ENCODE measurements at places on chromosomes 3 and 15. TPM values are rescaled to one million over a fixed set of nuclear protein-coding genes. Genes with fewer than 3 reads are reported as not detected.

GNAT1 gene
- polyA plus RNA-seq, result not detected

OIP5 gene
- polyA plus RNA-seq, result 61.4 TPM

RTP3 gene
- polyA plus RNA-seq, result not detected

RPL22L1 gene
- polyA plus RNA-seq, result 400 TPM

DNA sequence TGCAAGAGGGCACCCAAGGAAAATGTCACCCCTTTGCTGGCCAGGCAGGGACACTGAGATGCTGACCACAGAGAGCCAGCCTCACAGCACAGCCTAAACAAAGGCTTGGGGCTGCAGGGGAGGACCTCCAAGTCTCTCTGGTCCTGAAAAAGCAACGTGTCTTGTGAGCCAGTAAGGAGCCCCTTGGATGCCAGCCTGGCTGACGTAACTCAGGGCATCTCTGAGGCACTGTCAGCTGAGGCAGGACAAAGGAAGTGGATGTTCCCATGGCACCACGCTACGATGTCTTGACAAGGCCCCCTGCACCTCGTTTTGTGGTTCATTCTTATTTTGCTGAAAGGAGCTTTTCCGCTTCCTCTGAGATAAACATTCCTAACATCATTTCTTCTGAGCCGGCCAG lies 160.7 kb downstream of the OR4M2 start:
- no peaks in the 10 kb centered on the region for H3K27me3 ChIP-seq
- no peaks in the 10 kb centered on the region for H3K4me1 ChIP-seq
- no peak overlapping the region for H3K4me3 ChIP-seq
- DNase-seq, result no peak

DNA sequence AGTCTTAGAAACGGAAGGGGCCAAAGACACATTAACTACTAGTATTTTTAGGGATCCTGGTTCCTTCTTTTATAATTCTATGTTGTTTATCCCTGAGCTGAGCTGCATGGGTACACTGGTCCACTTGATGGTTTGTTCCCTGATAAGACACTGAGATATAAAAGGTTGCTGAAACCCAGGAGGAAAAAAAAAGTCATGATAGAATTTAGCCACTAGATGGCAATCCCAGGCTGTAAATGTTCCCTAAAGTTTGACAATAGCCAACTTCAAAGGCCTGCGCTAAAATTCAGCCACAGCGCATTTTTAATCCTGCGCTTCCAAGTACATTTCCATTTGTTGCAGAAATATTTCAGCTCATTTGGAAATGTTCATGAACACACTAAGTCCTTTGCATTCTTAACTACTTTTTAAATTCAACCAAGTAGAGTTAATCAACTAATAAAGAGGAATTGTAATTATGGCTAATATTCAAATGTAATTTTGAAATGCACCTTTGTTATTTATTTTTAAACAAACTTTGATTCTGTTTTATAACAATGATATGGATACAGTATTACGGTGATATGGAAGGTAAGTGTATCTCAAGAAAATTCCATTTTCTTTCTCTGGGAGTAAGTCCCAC lies 249.3 kb upstream of the FEZF2 start:
- peak; percentile 1 for DNase-seq
- no peaks in the 10 kb centered on the region for H3K27me3 ChIP-seq
- H3K4me3 ChIP-seq, result no peak overlapping the region
- H3K4me1 ChIP-seq, result no peaks in the 10 kb centered on the region
- H3K27ac ChIP-seq, result no peak overlapping the region
- H3K36me3 ChIP-seq, result no peaks in the 10 kb centered on the region

- peaks cover 45% of the 10 kb centered on the region for H3K4me1 ChIP-seq
- H3K4me3 ChIP-seq, result no peak overlapping the region
- no peak for DNase-seq
- no peak overlapping the region for H3K27ac ChIP-seq
- H3K36me3 ChIP-seq, result no peaks in the 10 kb centered on the region
These were observed 96.5 kb downstream of the CCNL1 start for GRCh38 chr3:157063469-157063868.

- H3K36me3 ChIP-seq, result no peaks in the 10 kb centered on the region
- no peak for DNase-seq
- no peaks in the 10 kb centered on the region for H3K27me3 ChIP-seq
- H3K4me1 ChIP-seq, result peaks cover 11% of the 10 kb centered on the region
- H3K4me3 ChIP-seq, result no peak overlapping the region
These were observed 65.6 kb downstream of the ATP10A start for GRCh38 chr15:25797511-25797935.

DNA sequence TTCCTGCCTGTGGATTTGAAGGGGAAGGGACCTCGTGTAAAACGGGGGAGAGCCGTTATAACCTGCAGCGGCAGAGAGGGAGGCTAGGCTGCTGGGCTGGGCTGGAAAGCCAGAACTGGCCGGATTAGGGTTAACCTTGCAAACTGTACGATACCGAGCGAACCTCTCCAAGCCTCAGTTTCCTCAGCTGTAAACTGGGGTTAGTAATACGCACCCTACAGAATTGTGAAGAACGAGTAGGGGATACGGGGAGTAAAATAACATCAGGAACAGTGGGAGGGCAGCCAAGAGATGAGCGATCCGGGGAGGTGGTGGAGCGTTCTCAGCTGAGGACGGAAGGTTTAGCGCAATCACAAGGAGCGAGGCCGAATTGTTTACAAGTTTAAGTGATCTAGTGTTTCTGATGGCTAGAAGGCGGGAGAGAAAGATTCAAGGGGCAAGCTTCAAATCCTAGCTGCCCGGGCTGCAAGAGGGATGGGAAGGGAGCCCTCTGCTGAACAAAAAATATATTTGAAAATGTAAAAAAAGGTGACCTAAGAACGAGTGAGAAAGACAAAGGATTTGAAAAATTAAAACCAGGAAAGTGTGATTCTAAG lies 768 bp upstream of the SEMA5B start:
- no peak overlapping the region for H3K27ac ChIP-seq
- no peaks in the 10 kb centered on the region for H3K36me3 ChIP-seq
- no peak for DNase-seq
- peaks cover 33% of the 10 kb centered on the region for H3K27me3 ChIP-seq
- H3K4me1 ChIP-seq, result peaks cover 6% of the 10 kb centered on the region

DNA sequence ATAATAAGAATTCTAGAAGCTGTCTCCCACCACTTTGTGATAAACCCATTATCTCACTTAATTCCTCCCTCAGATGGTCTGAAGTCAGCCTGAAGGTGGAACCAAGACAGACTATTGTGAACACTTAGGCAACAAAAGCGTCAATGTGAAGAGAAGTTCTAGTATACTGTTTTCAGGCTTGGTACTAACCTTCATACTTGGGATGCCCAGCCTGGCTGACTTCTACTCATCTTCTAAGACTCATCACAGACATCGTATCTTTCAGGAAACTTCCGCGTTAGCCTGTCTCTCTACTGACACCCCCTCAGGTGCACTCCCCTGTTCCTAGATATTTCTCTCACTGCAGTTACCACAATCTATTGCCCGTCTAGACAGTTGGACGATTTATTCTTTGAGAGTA lies 201.2 kb downstream of the SATB1 start:
- H3K36me3 ChIP-seq, result no peaks in the 10 kb centered on the region
- peaks cover 15% of the 10 kb centered on the region for H3K4me1 ChIP-seq
- H3K27me3 ChIP-seq, result no peaks in the 10 kb centered on the region
- 0 out of 2 replicates have a peak overlapping the region, but pooled peaks have one; percentile 38 for H3K4me3 ChIP-seq
- peak overlapping the region; percentile 40 for H3K27ac ChIP-seq

DNA sequence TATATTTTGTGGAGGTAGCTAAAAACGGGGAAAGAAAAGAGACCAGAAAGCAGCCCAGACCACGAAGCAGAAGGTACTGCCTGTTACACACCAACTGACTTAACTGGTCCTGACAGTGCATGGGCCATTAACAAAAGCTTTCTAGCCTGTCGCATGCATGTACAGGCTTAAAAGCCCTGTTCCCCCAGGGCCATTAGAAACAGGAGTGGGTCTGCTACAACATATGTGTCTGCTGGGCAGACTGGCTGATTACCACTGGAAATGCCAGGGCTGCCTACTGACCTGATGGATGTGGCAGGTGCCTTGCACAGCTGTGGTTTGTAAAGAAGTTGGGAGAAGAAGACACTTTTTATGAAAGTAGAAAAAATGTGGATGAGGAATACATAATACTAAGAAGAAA lies 137.4 kb downstream of the GAP43 start:
- H3K27me3 ChIP-seq, result no peaks in the 10 kb centered on the region
- H3K36me3 ChIP-seq, result no peaks in the 10 kb centered on the region
- no peak overlapping the region for H3K27ac ChIP-seq

- no peak for DNase-seq
- H3K27ac ChIP-seq, result no peak overlapping the region
- no peaks in the 10 kb centered on the region for H3K4me1 ChIP-seq
- no peaks in the 10 kb centered on the region for H3K36me3 ChIP-seq
- no peak overlapping the region for H3K4me3 ChIP-seq
- no peaks in the 10 kb centered on the region for H3K27me3 ChIP-seq
These were observed 15.7 kb downstream of the SUSD5 start for GRCh38 chr3:33202711-33203457.

DNA sequence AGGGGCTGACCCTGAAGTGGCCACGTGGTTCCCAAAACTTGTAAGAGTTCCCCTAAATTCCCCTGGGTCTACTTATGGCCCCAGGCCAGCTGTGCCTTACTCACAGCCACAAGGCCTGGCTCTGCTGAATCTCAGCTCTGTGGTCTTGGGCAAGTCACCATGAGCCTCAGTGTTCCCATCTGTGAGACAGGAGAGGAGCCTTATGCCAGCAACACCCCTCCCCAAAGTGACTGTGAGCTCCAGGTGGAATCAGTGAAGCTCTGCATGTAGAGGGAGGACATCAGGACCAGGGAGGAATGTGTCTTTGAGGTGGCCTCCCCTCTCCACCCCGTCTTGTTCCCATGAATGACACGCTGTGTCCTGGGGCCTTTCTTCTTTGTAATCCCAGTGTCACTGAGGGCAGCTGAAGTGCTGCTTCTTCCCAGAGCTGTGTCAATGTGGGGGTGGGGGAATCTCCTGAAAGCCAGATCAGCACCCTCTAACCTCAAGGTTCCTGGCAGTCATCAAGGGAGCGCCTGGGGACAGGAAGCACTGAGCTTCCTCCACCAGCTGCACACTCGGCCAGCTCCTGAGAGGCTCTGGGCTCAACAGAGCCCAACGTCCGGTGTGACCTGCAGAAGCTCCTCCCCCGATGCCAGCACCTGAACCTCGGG lies 258.9 kb downstream of the UACA start:
- DNase-seq, result no peak
- H3K36me3 ChIP-seq, result no peaks in the 10 kb centered on the region
- peaks cover 53% of the 10 kb centered on the region for H3K4me1 ChIP-seq
- H3K27me3 ChIP-seq, result no peaks in the 10 kb centered on the region

GRCh38 chr15:75672646-75673425 lies 25.1 kb downstream of the SNX33 start:
- H3K4me3 ChIP-seq, result no peak overlapping the region
- no peaks in the 10 kb centered on the region for H3K36me3 ChIP-seq
- DNase-seq, result no peak
- no peak overlapping the region for H3K27ac ChIP-seq

GRCh38 chr3:129558772-129559564 lies 16.0 kb downstream of the H1-8 start:
- H3K36me3 ChIP-seq, result no peaks in the 10 kb centered on the region
- H3K27me3 ChIP-seq, result no peaks in the 10 kb centered on the region
- no peak overlapping the region for H3K4me3 ChIP-seq
- no peak for DNase-seq

DNA sequence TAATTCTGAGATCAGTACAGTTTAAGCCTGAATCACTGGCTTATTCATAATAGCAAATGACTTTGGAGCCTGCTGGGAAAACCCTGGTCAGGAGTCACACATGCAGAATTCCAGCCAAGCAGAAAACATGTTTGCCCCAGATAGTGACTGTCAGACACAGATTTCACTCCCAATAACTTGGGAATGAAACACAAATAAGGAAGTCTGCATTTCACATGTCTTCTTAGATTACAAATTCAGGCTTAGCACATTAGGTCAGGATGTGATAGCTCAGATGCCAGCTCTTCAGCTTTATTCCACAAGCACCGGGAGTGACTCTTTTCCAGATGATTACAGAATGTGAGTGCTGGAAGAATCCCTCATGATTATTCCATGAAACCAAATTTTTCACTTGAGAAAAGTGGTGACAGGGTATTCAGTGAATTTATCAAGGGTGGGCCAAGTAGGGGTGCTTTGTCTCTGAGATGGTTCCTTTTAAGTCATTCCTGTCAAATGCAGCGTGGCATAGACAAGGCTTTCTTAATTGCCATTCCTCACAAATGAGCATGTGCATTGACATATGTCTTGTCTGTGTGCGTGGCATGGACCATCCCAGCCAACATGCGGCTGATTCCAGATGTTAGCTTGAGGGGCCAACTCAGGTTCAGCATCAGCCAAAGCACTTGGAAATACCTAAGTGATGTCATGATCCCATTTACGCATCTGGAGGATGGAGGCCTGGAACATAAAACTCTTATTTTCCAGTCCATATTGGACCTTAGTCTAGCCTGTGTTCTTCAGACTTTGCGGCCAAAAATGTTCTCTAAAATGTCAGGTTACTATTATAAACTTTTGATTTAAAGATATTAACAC lies 191.0 kb downstream of the EPHB1 start:
- H3K27ac ChIP-seq, result no peak overlapping the region
- peaks cover 4% of the 10 kb centered on the region for H3K4me1 ChIP-seq
- H3K27me3 ChIP-seq, result no peaks in the 10 kb centered on the region
- H3K4me3 ChIP-seq, result no peak overlapping the region
- no peaks in the 10 kb centered on the region for H3K36me3 ChIP-seq

Measured in GM12878 (cell line).